ENCODE measurements at places on chromosomes 12 and 14. TPM values are rescaled to one million over a fixed set of nuclear protein-coding genes. Genes with fewer than 3 reads are reported as not detected.

Gene OR8S1
- polyA plus RNA-seq = not detected

DNA sequence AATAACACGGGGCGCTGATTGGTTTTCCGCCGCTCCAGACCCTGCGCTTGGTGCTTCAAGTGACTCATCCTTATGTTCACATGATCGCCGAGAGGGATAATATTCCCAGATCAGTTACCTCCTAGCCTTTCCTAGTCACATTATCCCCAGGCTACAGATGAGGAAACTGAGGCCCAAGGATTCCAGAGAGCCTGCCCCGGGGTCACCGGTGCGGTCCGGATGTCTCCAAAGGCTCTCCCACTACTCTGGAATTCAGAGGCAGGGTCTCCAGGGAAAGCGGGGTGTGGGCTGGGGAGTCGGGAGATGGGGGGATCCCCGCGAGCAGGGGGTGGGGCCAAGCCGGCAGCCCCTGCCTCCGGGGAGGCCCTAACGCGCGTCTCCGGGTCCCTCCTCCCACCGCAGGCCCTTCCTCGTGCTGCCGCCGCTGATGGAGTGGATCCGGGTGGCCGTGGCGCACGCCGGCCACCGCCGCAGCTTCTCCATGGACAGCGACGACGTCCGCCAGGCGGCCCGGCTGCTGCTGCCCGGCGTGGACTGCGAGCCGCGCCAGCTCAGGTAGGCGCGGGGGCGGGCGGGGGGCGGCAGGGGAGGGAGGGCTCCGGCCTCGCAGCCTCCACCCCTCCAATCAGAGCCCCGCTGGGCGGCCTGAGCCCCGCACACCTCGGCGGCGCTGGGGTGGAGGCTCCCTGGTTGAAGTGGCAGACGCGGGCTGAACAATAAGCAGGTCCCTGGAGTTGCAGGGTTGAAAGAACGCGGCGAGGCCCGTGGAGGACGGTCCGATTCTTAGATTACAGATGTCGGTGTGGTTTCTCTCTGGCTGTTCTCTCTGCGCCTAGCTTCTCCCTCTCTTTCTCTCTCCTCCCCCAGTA lies 104.6 kb upstream of the PWP1 start:
- no peak for DNase-seq

GRCh38 chr14:100644383-100644782 lies 57.2 kb upstream of the BEGAIN start:
- DNase-seq = no peak

GRCh38 chr14:45253754-45254310 lies 830 bp upstream of the MIS18BP1 start:
- peak; percentile 13 for DNase-seq

- DNase-seq = no peak
Observed at GRCh38 chr12:93818488-93819049, 141.4 kb downstream of the CRADD start.

GRCh38 chr14:32513571-32514009 lies 184.5 kb downstream of the AKAP6 start:
- no peak for DNase-seq

GRCh38 chr12:4540170-4540569 lies 1.5 kb downstream of the RAD51AP1 start:
- no peak for DNase-seq

Gene POLE2
- polyA plus RNA-seq = 8.0 TPM

Gene CHMP4A
- 37.6 TPM for polyA plus RNA-seq

Gene KRT75
- not detected for polyA plus RNA-seq

DNA sequence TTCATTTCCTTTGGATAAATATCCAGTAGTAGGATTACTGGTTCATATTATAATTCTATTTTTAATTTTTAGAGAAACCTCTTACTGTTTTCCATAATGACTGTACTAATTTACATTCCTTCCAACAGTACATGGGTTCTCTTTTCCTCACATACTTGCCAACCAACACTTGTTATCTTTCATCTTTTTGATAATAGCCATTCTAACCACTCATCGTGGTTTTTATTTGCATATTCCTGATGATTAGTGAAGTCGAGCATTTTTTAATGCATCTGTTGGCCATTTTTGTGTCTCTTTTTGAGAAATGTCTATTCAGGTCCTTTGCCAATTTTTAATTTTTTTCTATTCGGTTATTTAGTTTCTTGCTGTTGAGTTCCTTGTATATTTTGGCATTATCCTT lies 457.7 kb upstream of the PDE3A start:
- DNase-seq = no peak

Gene FBXO34
- 15.8 TPM for polyA plus RNA-seq

GRCh38 chr12:120798696-120799095 lies 73.1 kb downstream of the ACADS start:
- DNase-seq = no peak

GRCh38 chr12:50401500-50402081 lies 906 bp downstream of the LARP4 start:
- peak; percentile 35 for DNase-seq
